Fibroblast of pulmonary artery (primary cell): ENCODE measurements at places on chromosomes 4 and X.

GRCh38 chr4:72394012-72394663 lies 174.9 kb downstream of the ADAMTS3 start:
- DNase-seq: peak; percentile 54

- no peak for DNase-seq
Measured at GRCh38 chr4:80079255-80079923, 6.4 kb upstream of the ANTXR2 start.

DNA sequence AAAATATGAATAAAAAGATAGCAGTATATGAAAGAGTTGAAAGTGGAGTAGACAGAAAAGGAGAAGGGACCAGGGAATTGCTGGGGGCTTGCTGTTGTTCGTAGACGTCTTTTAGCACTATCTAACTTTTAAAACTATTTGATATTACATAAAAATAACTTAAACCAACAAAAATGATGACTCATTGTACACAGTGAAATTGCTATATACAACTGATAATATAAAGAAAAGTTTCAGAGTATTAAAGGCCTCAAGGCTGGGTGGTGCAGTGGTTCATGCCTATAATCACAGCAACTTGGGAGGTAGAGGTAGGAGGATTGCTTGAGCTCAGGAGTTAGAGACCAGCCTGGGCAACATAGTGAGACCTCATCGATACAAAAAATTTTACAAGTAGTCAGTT lies 5.2 kb downstream of the TRPC3 start:
- DNase-seq: no peak

GRCh38 chr4:144174401-144175067 lies 34.0 kb upstream of the GYPA start:
- peak; percentile 82 for DNase-seq

GRCh38 chr4:54395013-54395527 lies 166.0 kb downstream of the PDGFRA start:
- no peak for DNase-seq

- peak; percentile 21 for DNase-seq
Measured at GRCh38 chrX:132563976-132564375, 75.1 kb upstream of the MBNL3 start.

DNA sequence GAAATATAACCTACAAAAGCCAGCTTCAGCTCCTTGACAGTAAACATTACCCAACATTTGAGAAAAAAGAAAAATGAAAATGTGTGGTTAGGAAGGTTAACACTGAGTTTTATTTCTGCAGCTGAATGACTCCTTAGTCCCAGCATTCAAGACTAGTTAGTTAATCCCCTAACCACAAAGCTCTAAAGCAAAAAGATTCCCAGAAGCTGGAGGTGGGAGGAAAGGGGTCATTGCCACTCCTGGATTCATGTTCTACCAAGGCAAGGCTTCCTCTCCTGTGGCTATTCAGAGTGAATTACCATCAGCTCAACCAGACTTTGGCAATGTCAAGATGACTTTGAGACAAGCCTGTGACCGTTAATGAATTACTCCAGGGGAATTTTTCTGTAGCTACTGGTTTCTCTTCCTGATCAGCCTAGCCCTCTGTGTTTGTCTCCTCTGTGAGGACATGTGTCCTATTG lies 63.6 kb downstream of the HADH start:
- no peak for DNase-seq

DNA sequence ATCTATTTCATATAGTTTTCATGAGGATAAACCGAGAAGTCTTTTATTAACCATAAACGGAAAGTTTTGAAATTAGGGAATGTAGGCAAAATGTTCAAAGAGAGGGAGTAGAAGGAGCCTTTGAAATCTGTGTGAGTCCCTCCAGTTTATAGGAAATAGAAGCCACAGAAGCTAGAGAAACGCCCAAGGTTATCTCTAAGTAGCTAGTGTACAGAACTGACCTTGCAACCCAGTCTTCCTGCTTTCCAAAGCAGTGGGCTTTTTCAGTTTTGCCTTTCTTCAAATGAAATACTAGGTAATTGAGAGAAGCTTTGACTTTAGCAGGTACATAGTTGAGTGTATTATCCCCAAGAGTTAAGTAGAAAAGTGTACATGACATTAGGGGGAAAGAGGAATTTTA lies 39.4 kb downstream of the STIM2 start:
- peak; percentile 3 for DNase-seq

- no peak for DNase-seq
Measured at GRCh38 chr4:177446586-177446985, 4.3 kb upstream of the AGA start.

- DNase-seq: peak; percentile 3
Measured at GRCh38 chrX:153845842-153846241, 15.5 kb upstream of the PDZD4 start.

DNA sequence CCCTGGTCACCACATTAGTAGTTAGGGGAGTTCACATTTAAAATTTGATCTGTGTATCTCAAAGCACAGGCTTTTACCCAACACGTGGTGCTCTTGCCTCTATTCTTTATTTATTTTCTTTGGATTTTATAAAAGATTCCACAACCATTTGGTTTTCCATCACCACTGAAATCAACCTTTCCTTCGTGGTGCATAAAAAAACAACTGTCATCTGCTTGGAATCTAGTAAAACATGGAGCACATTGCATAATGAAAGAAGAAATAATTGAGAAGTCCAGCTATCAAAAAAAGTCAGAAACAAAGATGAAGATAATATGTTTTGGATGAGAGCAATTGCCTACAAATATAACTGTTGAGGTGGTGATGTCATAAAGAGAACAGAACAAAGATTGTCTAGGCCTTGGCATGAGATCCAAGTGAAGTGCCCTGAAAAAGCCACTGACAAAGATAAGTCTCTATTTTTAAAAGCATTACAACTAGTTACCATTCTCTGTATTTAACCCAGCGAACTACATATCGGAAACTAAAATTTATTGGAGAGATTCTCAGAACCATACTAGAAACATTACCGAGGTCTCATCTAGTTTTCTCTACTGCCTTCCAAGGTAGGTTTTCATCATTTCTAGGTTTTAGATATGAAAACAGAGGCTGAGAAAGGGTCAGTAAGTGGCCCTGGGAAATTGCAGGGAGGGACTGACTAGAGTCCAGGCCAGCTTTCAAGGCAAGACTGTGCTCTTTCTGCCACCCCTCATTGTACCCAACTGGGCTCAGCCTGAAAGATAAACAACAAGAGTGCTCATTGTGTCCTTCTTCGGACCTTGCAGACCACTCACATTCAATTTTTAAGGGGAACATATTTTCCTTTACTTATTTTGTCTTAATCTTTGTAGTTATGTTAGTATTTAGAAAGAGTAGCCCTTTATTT lies 127.3 kb downstream of the MAD2L1 start:
- DNase-seq: no peak

DNA sequence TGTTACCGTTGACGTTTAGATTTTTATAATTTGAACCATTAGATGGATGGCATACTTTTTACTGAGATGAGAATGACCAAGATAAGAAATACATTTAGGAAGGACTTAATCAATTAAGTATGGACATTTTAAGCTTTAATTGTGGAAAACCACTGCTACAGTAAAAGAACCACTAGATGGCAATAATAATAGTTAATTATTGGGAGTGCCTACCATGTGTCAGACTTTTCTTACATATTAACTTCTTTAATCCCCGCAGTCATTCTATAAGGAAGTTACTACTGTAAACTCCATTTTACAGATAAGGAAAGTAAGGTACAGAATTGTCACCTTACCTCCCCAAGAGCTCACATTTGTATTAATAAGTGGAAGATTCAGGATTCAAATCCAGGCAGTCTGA lies 48.5 kb upstream of the MYOZ2 start:
- peak; percentile 45 for DNase-seq

DNA sequence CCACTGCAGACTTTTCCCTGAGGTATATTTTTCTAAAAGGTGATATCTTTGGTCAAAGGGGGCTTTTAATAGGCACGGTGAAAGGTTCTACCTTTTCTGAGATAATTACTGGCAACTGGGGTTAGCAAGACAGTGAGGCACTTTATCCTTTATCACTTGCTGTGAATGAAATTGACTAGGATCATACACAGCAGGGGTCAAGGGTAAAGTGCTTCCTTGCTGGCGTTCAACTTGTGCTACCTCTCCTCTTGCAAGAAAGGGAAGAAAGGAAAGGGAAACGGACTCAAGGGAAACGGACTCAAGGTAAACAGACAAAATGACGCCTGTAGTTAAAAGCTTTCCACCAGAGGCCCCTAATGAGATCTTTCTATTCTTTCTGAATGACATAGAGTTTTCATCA lies 78.6 kb upstream of the RAPGEF2 start:
- DNase-seq: no peak

GRCh38 chr4:29453303-29453820 lies 1266.8 kb upstream of the PCDH7 start:
- DNase-seq: no peak

- DNase-seq: no peak
Measured at GRCh38 chr4:154616287-154616686, 3.8 kb upstream of the FGG start.

DNA sequence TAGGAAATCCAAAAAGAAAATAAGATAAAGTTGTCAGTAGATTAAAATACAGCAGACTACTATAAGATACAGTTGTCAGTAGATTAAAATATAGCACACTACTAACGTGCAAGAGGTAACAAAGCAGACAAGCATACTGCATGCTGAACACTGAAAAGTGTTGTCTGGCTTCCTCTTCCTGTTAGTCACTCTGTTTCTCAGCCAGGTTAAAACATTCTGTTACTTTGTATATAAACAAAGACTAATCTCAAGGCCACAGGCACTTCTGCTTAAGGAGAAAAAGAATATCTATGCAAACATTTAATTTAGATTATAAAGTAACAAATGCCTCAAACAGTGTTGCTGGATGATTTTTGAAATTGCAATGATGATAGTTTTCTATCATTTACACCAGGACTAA lies 41.0 kb upstream of the SCD5 start:
- peak; percentile 45 for DNase-seq

GRCh38 chr4:148056879-148057278 lies 325.0 kb downstream of the ARHGAP10 start:
- DNase-seq: peak; percentile 61

GRCh38 chr4:2689825-2690700 lies 66.1 kb downstream of the TNIP2 start:
- DNase-seq: no peak

- peak; percentile 6 for DNase-seq
Measured at GRCh38 chr4:13174001-13174400, 310.1 kb downstream of the RAB28 start.

DNA sequence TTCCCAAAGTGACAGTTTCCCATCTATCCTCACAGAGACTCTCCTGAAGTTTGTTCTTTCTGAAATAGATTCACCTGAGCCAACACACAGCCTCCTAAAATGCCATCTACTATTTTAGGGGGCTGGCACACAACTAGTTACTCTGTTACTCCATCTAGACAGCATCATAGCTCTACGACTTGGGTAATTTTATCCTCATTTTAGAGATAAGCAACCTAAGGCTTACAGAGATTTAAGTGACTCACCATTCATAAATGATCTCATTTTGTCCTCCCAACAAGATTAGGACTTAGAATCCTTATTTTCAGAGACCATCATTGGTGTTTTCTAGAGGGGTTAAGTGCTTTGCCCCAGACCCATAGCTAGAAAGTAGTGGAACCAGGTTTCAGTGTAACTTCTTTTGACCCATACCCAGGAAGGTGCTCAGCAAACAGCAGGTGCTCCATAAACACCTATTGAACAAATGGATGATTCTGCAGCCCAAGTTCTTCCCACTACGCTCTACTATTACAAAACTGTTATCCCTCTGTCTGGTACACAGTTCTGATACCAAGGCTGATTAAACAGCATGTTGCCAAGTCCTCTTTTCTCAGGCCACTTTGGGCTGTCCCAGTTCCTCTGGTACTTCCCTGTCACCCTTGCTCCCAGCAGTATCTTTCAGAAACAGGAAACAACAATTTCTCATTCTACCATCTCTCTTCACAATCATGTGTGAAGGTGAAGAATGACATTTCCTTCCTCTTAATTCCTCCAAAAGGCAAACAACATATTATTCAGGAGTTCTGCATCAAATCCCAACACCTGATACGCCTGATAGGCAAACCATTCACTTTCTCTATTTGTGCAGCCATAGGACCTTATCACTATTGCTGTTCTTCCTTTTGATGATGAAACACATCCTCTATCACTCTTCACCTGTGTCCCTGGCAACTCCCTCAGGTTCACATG lies 304.7 kb upstream of the TAPT1 start:
- DNase-seq: peak; percentile 72

GRCh38 chr4:30989508-30989907 lies 269.3 kb downstream of the PCDH7 start:
- no peak for DNase-seq

DNA sequence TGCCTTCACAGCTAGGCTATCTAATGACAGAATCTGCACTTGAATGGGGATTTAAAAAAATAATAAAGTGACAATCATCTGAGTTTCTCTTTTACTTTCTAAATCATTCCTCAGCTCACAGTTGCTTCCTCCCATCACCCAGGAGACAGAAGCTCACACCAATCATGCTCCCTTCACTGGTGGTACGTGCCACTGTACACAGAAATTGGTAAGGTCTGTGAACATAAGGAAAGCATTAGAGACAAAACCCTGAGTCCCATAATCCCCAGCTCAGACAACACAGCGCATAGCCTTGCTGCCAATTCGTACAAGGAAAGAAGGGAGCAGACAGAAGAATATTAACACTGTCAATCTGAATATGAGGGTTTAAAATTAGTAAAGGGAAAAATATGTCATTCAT lies 133.1 kb downstream of the IDS start:
- no peak for DNase-seq

DNA sequence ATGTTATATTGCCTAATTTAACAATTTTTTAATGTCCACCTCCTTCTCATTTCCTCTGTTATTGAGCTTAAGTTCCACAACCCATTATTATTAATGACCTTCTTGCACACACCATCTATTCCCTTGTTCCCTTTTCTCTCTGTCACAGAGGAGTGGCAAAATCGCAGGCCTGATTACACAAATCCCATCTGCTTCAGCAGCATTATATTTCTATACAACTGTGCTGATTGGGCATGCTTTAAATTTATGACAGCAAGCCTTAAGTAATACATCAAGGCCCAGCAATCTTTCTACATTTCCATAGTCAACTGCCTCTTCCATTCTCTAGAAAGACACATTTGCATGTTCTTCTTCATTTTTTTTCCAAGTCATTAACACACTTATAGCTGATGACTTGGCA lies 423.8 kb downstream of the PRDM5 start:
- DNase-seq: no peak

DNA sequence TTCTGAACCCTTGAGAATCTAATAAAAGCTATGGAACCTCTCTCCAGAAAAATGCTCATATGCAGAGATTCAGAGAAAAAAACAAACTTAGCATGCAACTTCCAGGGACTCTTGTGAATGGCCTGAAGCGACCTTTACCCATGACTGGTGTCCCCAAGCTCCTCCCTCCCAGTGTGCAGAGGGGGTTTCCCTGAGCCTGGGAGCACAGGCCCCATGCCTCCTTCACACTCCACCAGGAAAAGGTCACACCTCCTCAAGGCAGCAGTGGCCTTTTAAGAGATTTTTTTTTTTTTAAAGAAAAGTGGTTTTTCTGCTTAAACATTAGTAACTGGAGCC lies 13.3 kb upstream of the UBA6 start:
- no peak for DNase-seq

DNA sequence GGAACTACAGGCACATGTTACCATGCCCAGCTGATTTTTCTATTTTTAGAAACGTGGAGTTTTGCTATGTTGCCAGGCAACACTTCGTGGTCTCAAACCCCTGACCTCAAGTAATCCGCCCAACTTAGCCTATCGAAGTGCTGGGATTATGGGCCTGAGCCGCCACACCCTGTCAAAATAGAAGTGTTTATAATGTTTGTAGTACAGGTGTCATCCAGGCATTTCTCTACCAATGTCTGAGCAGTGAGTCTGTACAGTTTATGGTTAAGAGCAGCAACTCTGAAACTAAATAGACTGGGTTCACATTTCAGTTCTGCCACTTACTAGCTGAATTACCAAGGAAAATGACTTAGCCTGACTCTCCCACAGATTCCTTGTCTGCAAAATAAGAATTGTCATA lies 460.4 kb upstream of the GALNT7 start:
- DNase-seq: no peak
